Epithelial cell of prostate (primary cell): ENCODE measurements at places on chromosomes 2 and 18.

GRCh38 chr2:231732604-231733003 is 24.3 kb downstream of the PTMA start:
- DNase-seq = no peak

GRCh38 chr18:5285326-5285725 is 10.2 kb downstream of the ZBTB14 start:
- no peak for DNase-seq

- no peak for DNase-seq
Observed at GRCh38 chr2:198004921-198005829, 200.8 kb downstream of the PLCL1 start.

DNA sequence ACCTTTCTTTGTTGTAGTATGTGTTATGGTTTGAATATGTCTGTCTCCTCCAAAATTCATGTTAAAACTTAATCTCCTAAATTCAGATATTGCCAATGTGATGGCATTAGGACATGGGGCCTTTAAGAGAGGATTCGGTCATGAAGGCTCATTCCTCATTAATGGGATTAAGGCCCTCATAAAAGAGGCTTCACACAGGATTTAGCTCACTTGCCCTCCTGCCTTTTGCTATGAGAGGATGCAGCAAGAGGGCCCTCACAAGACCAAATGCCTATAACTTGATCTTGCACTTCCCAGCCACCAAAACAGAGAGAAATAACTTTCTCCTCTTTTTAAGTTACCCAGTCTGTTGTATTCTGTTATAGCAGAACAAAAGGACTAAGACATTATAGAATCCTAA is 19.7 kb downstream of the ZBTB14 start:
- no peak for DNase-seq

DNA sequence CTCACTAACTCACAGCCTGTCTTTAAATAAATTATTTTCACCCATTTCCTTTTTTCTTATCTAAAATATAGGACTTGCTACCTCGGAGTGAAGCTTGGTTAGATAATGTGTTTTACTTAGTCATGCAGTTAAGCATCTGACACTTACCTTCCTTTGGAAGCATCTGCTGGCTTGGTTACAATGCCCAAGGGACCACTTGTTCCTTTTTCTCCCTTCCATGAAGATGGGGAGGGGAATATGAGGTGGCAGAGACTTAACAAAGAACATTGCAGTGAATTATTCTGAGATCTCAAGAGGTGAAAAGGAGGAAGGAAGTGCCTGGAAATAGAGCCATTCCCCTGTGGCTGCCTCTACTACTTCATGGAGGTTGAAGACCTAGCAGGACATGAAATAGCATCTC is 145.4 kb upstream of the FOSL2 start:
- DNase-seq = no peak

DNA sequence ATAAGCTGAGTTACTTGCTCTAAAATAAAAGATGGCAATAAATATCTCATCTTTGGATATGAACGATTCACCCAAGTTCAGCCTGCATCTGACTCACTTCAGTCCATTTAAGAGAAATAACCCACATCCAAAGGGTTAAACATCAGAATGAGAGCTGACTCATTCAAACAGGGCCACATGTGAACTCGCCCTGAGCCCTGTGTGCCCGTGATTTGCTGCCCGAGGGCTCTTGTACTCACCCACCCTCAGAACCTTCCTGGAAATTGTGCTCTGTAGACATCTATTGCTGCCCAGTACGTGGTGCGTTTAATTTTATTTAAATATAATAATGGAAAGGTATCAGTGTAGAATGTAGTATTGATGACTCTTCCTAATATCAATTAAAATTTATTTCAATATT is 66.9 kb upstream of the RBM44 start:
- DNase-seq = peak; percentile 43

DNA sequence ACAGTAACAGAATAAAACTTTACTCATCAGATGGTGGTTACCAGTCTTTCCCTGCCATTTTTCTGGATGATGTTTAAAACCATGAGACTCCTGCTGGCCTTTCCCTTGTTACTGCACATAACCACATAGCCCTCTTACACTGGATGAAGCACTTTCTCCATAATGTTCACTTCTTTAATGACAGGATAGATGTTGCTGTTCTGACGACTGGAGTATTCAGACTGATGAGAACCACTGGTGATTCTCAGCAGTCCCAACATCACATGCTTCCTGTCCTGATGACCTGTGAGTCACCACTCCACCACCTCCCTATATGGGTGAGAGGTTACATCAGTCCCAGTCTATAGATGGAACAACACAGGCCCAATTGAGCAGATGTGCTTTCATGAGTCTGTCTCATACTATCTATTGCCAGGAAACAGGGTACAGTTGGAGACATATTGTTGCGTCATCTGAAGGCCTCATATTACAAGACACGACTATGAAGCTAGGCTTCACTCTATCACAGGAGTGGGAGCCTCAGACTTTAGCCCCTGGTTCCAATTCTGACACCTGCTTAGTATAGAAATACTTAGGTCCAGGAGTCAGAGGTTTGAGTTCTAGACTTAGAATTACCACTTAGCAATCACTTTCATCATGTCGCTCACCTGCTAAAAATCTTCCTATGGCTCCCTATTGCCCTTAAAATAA is 145.7 kb upstream of the KLF7 start:
- DNase-seq = peak; percentile 69

DNA sequence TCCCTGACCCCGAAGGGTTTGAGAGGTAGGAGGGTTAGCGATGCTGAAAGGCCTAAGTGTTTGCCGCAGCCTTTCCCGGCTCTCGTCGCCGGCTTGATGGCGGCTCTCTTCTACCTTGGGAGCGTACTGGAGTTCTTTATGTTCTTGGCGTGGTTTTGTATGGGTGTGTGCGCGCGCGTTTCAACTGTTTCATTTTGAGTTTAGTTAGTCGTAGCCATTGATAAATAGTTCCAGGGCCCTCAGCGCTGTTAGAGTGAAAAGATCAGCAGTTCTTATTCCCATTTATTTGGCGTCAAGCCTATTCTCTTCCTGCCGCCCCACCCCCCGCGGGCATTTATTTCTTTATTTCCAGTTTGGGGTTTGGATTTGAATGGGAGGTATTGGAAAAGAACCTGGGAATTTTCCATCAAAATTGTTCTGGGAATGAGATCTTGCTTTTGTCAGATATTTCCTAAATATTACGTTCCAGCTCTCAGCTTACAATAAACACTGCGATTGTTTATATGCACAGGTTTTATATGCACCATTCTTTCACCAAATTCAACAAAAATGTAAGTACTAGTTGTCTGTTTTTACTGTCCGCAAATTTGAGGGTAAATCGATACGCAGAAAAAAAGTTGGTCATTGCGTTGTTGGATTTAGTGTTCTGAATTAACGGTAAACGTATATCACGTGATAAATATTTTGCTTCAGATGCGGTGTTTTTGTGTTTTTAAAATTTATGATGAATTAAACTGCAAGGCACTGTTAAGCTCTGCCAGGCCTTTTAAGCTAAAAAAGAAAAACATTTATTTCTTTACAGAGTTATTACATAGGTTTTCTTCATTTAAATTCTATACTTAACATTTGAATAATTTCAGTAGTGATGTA is 954 bp downstream of the CCNT2 start:
- DNase-seq = no peak

DNA sequence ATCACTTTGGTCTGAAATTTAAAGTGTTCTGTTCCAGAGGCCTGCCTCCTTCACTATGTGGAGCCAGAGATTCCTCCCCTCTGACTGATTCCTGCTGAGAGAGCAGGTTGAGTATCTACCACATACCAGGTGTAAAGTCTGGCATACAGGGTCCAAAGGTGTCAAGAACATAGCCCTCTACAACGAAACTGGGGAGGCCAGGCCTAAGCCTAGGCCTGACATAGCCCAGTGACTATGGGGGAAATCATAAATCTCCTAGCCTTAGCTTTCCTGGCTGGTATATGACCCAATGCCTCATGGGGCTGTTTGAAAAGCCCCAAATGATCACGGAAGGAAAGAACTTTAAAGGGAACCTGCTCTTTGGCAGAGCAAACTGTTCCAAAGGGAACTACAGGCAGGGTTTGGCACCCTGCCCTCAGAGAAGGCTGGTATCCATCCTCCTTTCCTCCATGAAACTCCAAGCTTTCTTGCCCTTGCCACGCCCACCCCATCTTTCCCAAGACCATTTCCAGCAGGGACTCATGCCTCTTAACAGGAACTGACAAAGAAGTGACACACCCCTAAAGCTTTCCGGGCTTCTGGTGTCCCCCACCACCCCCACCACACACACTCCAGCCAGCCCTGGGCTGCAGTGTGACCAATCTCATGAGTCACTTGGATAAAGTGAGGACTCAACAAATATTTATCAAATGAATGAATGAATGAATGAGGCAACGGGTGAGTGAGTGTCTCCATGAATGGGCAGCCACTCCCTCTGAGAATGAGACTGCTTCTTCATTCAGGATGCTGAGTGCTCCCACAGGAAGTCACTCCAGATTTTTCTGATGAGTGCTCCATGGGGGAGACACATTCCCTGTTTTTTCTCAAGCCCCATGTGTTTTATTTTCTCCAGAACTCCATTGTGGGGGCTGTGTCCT is 114.5 kb upstream of the STPG4 start:
- peak; percentile 98 for DNase-seq

DNA sequence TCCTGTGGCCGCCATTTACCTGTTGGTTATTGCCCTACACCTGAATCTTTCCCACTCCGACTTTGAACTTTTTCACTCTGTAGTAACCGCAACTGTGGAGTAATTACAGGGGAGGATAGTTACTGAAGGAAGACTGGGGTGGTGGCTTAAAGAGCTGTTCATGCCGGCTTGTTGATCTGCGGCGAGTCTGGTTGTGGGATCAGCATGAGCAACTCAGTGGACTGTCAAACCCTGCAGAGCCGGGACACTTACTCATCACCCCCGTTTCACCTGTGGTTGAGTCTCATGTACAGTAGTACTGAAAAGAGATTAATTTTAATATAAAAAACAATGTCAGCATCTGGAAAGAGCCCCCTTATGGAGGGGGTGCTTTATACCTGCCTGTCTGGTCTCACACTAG is 2.1 kb downstream of the ASB1 start:
- DNase-seq = no peak

- no peak for DNase-seq
Observed at GRCh38 chr2:10709290-10709939, 12.0 kb upstream of the ATP6V1C2 start.

GRCh38 chr2:181464966-181465365 is 7.8 kb downstream of the ITGA4 start:
- DNase-seq = no peak

DNA sequence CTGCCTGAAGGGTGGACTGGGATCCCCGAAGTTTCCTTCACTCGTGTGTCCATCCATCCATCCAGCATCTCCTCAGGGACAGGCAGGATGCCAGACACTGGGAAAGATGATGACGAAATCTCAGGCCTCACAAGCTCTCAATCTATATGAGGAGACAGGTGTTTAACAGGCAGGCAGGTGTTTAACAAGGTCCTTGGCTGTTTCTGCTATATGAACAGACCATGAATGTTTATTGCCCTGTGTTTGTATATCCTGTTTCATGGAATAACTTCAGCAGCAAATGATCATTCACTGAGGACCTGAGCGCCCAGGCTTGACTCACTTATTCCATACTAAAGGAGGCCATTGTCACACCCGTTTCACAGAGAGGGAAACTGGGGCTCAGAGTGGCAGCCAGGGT is 685.8 kb upstream of the HS6ST1 start:
- no peak for DNase-seq

GRCh38 chr2:156464106-156464505 is 27.9 kb downstream of the GPD2 start:
- no peak for DNase-seq

GRCh38 chr2:64260093-64260803 is 116.0 kb upstream of the PELI1 start:
- DNase-seq = no peak

- no peak for DNase-seq
Observed at GRCh38 chr2:50975546-50975945, 56.4 kb downstream of the NRXN1 start.

- no peak for DNase-seq
Observed at GRCh38 chr18:56835331-56835730, 184.2 kb downstream of the WDR7 start.

GRCh38 chr2:21381421-21381820 is 257.7 kb downstream of the TDRD15 start:
- no peak for DNase-seq

DNA sequence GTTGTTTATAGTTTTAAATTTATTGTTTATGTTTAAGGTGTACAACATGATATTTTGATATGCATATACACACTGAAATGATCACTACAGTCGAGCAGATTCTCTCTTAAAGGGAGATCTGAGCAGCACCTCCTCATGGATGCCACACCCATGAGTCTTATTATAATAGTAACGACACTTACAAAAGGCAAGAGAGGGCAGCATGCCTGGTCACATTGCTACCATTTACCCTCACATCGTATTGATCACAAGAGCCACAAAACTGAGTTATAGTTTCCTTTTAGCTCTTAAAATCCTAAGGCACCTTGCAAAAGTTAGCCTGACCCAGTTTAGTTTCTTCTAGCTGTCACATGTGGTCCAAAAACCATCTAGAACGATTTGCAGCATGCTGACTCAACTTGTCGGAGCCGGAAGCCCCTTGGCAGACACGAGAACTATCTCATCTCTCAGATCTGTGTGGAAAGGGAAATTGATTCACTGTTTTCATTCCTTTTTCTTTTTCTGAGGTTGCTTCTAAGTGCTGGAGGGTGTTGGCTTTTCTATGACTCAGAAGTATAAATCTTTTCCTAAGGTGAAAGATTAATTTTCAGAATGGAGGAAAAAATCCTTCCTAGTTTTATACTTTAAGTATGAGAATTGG is 85.3 kb downstream of the CDC42EP3 start:
- peak; percentile 61 for DNase-seq

- no peak for DNase-seq
Observed at GRCh38 chr2:208195531-208195930, 5.7 kb upstream of the C2orf80 start.

DNA sequence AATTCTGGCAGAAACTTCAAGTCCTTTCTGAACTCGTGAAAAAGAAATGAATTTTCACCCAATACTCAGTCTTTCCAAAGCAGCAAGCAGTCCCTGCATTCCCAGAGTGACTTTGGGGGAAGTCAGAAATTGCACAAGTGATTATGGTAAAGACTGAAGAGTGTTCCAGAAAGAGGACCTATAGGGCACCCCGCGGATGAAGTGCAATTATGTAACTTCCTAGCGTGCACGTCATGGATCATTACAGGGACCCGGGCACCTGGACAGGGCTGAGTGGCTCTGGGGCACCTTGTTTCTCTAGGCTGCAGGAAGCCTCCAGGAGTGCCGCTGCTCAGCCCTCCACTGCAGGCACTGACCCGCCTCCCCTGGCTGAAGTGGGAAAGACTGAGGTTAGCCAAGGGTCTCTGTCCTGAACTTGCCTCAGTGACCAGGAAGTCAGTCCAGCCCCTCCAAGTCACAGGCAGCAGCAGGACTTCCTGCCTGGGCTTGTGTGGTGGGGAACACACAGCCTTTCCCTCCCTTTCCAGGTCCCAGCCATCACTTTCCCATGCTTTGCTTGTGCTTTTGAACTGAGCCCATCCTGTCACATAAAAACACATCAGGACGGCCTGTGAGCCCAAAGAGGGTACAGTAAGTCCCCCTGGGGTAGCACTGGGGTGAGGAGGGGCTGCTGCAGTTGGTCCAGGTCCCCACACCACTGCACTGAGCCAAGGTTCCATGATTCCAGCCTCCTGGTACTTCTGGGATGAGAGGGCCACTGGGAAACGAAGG is 19.8 kb downstream of the TMEM185B start:
- DNase-seq = no peak
